ENCODE measurements at places on chromosomes 5 and 9.

GRCh38 chr5:175718401-175719108 lies 60.7 kb downstream of the HRH2 start:
- DNase-seq = no peak

DNA sequence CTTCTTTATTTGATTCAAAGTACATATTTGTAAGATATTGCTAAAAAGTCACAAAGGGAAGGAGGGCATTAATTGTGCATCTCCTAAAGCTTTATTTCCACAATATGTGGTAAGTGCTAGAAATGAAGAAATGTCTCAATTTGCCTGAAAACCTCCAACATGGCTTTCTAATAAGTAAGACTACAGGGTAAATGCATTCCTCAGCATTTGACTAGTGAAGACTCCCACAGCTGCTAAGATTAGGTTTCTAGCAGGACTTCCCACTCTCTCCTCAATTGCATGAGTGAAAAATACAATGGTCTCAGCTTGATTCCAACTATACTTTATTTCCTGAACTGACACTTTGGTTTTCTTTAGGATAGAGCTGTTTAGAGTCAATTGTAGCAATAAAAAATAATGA lies 162.1 kb downstream of the ELAVL2 start:
- no peak for DNase-seq

GRCh38 chr9:118418887-118419565 lies 714.8 kb downstream of the TLR4 start:
- DNase-seq = no peak

DNA sequence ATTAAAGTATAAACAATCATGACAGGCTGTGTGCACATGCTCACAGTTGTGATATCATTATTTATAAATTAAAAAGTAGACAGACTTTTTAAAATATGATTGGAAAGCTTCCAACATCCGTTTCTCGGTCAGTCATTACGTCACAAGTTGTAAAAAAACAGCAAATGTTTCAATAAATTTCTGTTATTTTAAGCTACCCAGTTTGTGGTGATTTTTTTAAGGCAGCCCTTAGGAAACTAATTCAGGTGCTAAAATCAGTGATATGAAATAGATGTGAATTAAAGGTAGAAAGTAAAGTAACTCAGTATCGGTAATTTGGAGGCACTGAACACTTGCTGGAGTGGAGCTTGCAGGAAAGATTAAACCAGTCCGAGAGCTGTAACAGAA lies 1.2 kb downstream of the CCNH start:
- no peak for DNase-seq

- no peak for DNase-seq
Measured at GRCh38 chr9:14066032-14066431, 247.9 kb downstream of the NFIB start.

DNA sequence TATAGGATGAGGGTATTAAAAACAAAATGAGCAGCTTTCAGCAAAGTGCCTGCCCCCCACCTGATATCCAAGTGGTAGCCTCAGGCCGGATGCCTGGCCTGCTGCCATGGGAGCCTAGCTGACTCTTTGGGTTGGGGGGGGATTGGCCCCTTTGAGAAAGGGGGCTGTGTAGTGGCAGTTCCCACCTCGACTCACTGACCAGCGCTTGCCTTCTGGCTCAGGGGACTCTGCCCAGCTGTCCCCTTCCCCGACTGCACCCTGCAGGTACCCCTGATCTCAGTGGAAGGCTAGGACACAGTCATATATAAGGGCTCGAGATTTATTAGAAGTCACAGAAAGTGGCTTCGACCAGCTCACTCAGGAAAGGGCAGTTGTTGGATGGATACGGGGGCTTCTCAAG lies 1.5 kb upstream of the NEUROG1 start:
- no peak for DNase-seq

- DNase-seq = no peak
Measured at GRCh38 chr5:107165296-107165695, 505.4 kb downstream of the EFNA5 start.

- DNase-seq = no peak
Measured at GRCh38 chr5:1747803-1748085, 51.9 kb downstream of the MRPL36 start.

GRCh38 chr5:141828162-141828561 lies 50.0 kb downstream of the PCDH1 start:
- no peak for DNase-seq

DNA sequence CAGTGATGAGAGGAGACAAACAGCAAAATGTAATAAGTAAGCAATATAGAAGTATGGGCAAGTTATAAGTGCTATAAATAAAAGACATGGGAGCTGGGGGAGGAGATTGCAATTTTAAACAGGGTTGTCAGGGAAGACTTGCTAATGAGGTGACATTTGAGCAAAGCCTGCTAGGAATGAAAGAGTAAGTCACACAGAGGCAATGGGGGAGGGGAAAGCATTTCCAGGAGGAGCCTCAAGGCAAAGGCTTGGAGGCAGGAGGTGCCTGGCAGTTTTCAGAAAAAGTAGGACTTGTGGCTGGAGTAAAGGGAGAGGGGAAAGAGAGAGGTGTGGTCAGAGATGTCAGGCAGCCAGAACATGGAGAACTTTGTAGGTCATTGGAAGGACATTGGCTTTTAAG lies 124.4 kb upstream of the NMUR2 start:
- DNase-seq = no peak

- no peak for DNase-seq
Measured at GRCh38 chr9:115378241-115378640, 260.3 kb upstream of the TNC start.

GRCh38 chr9:99474186-99474585 lies 252.1 kb downstream of the SEC61B start:
- DNase-seq = no peak

DNA sequence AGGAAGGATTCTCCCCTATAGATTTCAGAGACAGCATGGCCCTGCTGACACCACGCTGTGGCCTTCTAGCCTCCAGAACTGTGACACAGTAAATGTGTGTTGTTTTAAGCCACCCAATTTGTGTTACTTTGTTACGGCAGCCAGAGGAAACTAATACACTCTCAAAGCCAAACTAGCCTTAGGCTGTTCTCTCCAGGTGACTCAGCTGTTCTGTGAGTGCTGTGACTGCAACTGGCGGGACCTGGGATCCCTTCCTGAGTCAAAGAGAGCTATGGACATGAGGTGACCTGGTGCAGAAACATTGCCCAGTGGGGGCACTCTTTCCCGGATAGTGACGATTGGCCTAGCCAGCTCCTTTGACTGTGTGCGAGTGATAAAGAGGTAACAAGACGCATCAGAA lies 14.0 kb upstream of the MLANA start:
- no peak for DNase-seq

GRCh38 chr5:38718771-38719391 lies 126.9 kb upstream of the OSMR start:
- DNase-seq = no peak

DNA sequence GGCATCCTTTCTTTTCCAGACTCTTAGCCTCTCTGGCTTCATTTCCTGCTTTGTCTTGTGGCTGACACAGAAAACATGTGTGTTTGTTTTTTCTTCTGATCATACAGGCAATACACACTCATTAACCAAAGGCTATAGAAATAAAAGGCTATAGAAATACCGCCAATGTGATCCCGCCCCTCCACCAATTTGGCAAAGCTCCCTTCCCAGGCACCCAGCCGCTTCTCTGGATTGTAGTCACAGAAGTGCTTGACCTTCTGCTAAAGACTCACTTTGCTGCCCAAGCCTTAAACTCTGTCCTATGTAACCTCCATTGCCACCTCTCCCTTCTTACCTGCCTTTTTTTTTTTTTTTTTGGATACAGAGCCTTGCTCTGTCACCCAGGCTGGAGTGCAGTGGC lies 5.3 kb downstream of the TXNDC15 start:
- DNase-seq = no peak

DNA sequence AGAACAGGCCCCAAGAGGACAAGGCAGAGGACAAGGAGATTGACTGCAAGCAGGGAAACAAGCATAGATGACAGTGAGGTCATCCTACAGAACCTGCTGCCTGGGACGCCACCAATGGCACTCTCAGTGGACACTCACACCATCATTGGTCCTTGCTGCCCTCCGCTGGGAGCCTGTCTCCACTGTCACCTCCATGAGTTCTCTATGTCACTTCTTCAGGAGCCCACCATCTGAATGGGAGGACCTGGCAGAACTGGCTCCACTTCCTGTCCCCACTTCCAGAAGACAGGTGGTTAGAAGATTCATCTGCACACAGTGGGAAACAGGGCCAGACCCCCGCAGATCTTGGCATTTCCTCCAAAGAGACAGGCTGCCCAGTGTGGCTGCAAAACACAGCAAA lies 188.9 kb downstream of the HSD17B3 start:
- DNase-seq = no peak

- no peak for DNase-seq
Measured at GRCh38 chr5:72066705-72067107, 40.6 kb upstream of the MAP1B start.
